ENCODE measurements at places on chromosomes 16 and 17.

DNA sequence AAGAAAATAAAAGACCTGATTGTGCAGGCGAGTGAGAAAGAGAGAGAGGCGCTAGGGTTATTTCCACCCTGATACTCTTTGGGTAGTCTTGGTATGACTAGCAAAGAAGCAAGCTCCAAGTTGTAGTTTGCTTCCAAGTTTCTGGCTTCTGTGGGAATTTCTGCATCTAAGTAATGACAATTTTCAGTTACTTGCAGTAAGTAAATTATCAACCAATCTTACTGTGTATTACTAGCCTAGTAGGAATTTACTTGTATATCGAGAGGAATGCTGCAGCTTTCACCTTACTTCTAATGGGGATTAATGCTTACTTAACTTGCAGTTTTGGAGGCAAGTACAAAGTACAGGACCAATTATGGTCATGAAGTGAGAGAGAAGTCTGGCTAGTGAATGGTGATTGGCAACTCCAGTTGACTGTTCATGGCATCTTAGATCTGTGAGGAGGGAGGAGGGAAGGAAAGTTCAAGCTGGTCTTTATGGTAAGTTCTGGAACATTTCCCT is 31.9 kb downstream of the TENT4B start:
- DNase-seq = no peak

GRCh38 chr16:11025120-11025531 is 80.8 kb downstream of the CLEC16A start:
- no peak for DNase-seq

DNA sequence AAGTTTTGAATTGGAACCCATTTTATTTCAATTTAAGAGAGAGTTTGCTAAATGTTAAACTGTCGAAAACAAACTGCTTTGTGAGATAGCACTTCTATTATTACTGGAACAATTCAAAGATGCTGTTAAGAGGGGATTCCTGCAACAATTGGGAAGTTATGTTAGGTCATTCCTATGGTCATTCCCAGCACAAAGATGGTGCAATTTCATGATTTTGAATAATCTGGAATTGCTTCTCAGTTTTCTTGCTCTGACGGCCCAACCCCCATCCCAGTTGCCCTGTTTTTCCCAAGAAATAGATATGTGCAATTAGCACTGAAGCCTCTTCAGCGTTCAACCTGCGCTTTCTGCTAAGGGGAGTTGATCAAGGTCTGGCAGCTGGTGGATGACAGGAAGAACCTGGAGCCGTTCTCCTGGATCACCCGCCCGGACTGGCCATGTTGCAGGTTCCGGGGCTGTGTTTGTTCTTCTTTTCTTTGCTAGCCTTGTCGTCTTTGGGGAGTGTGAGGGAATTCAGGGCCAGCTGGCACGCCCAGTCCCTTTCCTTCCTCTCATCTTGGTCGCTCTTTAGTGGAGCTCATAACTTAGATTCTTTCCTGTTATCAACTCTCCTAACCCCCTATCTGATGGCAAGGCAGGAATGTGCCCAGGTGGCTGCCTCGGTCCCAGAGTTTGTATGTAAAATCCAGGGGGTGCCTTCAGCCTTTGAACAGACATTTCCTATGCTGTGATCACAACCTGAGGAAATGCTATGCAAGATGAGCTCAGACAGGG is 29.0 kb upstream of the IRF8 start:
- no peak for DNase-seq

DNA sequence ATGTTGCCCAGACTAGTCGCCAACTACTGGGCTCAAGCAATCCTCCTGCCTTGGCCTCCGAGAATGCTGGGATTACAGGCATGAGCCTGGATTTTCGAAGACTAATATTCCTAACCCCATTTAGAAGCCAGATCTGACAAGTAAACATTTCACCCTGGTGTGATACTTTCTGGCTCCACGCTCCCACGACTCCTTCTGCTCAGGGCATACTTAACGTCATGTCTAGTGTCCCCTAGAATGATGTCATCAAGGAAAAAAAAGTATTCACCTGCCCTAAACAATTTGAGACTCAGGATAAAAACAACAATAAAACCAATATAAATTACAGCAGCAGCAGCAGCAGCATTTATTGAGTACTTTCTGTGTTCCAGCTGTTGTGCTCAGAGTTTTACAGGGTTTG is 13.2 kb downstream of the ITGB3 start:
- DNase-seq = no peak

GRCh38 chr16:49023050-49023449 is 258.6 kb downstream of the CBLN1 start:
- DNase-seq = peak; percentile 87

DNA sequence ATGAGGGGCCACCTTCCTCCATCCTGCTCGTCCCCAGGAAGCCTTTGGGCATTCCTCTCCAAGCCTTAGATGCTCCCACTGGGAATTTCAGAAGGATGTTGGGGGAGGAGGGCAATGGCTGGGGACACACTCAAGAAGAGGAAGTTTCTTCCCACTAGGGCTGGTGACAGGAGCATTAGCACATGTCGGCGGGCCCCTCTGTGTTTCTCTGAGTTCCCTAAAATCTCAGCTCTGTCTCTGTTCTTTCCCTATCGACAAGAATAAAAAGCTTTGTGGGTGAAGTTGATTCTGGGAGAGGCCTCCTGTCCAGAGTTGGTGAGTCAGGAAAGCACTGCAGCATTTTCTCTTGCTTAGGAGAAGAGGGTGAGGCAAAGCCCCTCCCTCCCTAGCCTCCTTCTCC is 19.7 kb upstream of the C17orf107 start:
- no peak for DNase-seq

- DNase-seq = no peak
Measured at GRCh38 chr17:64120159-64120810, 9.7 kb downstream of the ERN1 start.

DNA sequence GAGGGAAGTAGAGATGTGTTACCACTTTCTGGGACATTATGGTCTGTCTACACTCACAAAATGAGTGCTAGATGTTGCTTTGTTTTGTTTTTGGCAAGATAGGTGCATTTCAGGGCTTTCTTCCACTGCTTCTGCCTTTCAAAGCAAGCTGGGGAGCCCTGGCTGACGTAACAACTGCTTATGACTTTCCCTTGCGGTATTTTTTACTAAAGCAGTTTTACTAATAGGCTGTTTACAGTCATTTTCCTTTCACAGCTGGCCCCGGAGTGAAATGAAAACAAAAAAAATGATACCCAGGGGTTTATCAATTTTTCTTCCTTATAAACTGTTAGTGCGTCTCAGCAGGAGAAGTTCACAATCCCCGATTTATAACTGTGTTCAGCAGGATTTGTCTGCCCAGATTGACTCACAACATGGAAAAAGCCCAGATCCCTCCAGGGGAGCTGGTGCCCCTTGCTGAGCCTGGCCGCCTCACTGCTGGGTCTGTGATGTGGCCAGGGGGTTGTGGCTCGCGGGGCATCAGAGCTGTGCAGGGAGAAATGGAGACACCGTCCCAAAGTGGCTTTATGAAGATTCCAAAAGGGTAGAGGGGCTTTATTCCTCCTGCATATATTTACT is 184.4 kb upstream of the HS3ST3A1 start:
- no peak for DNase-seq

DNA sequence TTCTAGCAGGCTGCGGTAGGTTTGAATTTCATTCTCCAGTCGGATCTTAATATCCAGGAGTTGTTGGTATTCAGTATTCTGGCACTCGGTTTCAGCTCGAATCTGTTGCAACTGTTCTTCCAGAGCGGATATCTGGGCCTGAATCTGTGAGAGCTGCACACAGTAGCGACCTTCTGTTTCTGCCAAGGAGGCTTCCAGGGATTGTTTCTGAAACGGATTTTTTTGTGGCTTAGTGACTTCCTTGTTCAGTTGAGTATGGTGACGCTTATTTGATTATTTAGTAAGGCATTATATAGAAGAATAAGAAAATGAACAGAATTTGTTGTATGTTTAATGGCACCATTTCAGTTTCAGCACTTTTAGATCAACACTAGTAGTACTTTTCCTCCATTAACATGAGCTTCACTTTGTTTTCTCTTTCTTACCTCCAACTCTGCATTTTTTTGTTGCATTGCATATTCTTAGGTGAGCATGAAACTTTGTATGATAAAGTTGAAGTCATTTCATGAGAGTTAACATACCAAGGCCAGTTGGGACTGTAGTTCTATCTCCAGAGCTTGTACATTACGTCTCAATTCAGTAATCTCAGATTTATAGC is 2.8 kb downstream of the KRT10 start:
- no peak for DNase-seq

- no peak for DNase-seq
Measured at GRCh38 chr17:3539881-3540540, 17.6 kb downstream of the TRPV3 start.

- DNase-seq = no peak
Measured at GRCh38 chr17:13070732-13071131, 52.9 kb upstream of the ELAC2 start.

- DNase-seq = no peak
Measured at GRCh38 chr16:31016018-31016417, 5.6 kb upstream of the STX1B start.

DNA sequence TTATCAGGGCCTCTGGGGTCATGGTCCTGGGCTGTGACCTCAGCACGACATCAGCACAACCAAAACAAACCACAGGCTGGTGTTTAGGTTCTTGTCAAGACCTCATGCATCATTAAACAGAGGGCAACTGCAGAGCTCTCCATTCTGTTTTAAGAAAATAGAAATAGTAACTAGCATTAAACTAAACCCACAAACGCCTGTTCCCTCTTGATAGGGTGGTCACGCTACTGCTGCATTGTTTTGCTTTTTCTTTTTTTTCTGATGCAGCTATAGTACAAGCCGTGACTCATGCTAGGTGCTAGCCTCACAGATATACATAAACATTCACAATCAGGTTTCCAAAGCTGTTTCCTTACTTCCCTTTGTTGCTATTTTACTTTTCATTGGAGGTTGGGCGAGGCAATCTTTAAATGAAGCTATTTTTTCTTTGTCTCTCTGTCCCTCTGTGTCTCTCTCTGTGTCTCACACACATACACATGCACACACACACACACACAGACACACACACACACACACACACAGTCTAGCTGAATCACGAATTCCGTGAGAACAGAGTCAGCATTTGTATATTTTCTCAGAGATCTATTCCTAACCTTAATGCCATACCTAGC is 310.3 kb downstream of the CDH13 start:
- no peak for DNase-seq

DNA sequence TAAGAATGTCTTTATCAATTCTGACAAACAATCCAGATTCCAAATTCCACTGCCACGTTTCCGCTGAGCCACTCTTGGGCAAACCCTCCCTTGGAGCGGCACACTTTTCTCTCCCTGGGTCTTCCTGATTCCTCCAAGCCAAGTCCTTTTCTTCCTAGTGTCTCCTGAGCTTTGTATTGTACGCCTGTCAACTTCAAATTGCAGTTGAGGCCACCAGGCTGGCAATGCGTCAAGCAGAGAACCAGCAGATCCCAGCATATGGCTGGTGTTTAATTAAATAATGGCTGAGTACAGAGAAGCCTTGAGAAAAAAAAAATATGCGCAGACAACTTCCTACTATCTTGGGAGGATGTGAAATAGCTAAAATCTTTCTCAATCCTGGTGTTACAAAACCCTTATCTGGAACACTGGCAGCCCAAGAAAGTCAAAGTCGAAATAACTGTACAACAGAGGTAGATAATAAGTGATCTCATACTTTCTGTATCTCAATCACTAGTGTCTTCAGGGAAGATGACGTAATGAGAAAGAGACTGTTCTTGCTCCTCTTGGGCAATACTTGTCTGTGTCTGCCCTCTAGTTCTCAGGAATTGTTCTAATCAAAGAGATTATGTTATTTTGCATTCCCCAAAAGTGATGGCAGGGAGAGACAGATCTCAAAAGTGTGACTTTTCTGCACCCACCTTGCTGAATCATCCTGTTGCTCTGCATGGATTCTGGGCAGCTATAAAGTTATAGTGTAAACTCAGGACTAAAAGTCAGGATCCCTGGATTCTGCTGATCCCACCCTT is 15.0 kb downstream of the SMIM36 start:
- DNase-seq = peak; percentile 16

DNA sequence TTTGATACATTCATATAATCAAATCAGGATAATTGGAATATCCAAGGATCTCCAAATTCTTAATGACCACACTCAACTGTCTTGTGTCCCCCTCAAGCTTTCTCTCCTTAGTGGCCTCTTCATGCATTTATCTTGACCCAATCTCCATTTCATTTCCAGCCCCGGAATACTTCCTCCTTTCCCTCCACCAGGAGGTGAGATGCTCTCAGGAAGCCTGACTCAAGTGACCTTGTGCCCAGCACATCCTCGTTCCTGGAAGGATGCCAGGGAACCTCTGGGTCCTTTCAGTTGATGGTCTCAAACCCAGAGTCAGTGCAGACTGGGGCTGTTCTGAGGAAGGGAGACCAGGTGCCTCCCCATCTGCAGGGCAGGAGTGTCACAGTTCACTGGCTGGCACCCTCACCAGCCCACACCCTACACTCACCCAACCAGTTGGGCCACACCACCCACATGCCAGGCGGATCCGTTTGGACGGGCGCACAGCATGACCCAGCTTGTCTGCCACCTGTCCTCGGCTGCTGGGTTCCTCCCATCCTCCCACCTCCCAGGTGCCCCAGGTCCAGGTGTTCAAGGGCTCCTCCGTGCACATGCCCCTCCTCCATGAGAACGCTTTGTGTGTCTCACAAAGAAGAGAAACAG is 14.0 kb upstream of the EMP2 start:
- DNase-seq = no peak

DNA sequence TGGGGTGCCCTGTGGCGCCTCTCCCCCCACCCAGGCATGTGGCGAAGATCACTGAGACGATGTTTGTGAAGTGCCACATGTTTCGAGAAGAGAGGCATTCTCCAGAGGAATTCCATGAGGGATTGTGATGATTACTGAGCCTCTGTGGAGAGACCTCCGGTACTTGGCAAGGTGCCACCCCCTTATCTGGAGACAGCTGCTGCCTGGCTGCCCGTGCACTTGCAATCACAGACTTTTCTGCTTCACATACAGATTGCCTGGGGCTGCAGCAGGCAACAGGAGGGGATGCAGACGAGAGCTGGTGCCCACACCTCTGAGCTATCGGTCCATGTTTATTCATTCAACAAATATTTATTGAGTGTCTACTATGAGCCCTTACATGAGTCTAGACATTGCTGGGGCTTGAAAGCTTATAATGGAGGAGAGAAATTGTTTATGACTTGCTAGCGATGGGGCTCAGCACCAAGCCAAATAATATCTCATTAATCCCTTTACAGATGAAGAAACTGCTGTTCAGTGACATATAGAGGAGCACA is 317.2 kb upstream of the ZFHX3 start:
- no peak for DNase-seq

DNA sequence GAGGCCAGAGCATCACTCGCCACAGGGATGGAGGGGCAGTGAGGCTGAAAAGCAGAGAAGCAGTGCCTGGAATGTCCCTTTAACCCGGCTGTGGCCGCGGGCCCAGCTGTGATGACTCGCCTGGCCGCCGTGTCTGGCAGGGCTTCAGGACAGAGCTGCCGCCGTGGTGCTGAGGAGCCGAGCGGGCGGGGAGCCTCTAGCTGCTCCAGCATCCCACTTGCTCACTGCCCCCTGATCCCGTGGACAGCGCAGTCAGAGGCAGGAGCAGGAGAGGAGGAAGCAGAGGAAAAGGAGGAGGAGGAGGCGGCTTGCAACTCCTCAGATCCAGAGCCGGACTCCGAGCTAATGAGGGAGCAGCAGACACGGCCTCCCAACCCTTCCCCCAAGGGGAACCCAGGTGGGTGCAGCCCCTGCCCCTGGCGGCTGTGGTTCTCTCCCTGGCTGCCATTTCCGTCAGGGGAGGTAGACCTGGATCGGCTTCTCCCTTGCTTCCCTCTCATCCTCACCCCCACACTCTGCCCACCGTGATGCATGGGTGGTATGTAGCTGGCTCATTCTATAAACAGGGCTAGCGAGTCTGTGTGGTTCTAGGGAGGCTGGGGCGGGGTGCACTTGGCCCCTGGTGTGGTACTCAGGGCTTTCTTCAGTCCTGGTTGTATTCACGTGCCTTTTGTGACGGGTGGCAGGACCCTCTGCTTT is 165.7 kb downstream of the CMIP start:
- DNase-seq = peak; percentile 72

GRCh38 chr17:62653826-62654761 is 26.6 kb downstream of the MRC2 start:
- no peak for DNase-seq

Data from urothelium cell line (cell line).